Hypothalamus (tissue), 51 donors: ENCODE measurements at places on chromosomes 12 and 14.

- no peak for DNase-seq
These were observed 36.0 kb upstream of the CTDSP2 start for GRCh38 chr12:57882575-57882974.

DNA sequence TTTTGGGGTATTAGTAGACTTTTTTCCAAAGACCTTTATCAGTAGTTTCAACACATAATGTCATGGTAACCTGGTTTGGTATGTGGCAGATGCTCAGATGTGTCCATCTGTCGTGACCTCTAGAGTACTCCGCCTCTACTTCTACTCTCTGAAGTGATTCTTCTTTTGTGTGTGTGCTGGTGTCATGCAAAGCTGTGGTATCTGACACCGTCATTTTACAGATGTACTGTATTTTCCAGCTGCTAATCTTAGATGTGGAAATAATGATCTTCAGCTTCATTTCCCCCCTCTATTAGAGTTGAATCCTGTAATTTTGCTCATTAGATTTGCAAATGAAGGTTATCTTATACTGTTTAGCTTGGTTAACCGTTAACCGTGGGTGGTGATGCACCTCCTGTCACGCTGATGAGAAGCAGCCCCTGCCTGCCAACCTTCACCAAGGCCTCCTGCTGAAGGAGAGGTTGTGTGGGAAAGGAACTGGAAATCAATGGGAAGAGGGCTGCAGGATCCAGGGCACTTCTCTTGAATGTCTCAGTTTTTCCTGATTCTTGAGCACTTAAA lies 222.4 kb upstream of the AMIGO2 start:
- DNase-seq, result no peak

GRCh38 chr12:4056910-4057845 lies 184.0 kb upstream of the PARP11 start:
- DNase-seq, result no peak

- DNase-seq, result no peak
These were observed 193.2 kb downstream of the DAD1 start for GRCh38 chr14:22395803-22396202.

- no peak for DNase-seq
These were observed 187.1 kb downstream of the KITLG start for GRCh38 chr12:88393017-88393767.

GRCh38 chr12:27578689-27579372 lies 54.8 kb downstream of the PPFIBP1 start:
- DNase-seq, result no peak

- no peak for DNase-seq
These were observed 27.0 kb upstream of the PTHLH start for GRCh38 chr12:27999521-27999920.

DNA sequence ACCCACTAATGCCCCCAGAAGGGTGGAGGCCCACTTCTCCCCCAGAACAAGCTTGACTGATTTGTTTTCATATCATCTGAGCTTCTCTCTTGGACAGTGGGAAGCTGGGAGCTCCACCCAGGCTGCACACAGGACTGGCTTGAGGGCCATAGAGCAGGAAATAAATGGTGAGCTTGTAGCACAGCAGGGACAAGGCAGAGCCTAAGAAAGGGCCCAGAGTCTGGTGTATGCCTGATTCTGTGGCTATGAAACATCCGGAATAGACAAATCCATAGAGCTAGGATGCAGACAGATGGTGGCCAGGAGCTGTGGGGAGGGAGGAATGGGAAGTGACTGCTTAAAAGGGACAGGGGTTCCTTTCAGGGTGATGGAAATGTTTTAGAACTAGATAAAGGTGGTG lies 79.0 kb downstream of the ARL6IP4 start:
- no peak for DNase-seq

GRCh38 chr12:69575346-69575745 lies 9.9 kb upstream of the CCT2 start:
- no peak for DNase-seq

- no peak for DNase-seq
These were observed 506.6 kb upstream of the ATXN7L3B start for GRCh38 chr12:74031045-74031444.

DNA sequence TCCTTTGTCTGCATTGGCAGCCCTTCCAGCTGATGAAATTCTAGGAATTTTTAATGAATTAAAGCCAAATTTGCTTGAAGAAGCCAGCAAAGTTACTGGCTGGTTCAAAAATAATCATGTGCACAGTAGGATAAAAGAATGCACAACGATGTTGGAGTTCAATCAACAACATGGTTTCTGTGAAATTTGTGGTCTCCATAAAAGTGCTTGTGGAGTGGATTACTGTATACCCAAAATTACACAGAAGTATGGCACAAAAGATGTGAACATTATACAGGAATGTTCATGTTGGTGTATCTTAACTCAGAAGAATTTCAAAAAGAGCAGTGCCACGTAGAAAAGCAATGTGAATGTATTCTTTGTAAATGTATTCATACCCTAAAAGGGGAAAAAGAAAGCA lies 105.0 kb upstream of the METAP2 start:
- DNase-seq, result no peak

- DNase-seq, result no peak
These were observed 201.3 kb downstream of the TTC7B start for GRCh38 chr14:90614696-90615516.

DNA sequence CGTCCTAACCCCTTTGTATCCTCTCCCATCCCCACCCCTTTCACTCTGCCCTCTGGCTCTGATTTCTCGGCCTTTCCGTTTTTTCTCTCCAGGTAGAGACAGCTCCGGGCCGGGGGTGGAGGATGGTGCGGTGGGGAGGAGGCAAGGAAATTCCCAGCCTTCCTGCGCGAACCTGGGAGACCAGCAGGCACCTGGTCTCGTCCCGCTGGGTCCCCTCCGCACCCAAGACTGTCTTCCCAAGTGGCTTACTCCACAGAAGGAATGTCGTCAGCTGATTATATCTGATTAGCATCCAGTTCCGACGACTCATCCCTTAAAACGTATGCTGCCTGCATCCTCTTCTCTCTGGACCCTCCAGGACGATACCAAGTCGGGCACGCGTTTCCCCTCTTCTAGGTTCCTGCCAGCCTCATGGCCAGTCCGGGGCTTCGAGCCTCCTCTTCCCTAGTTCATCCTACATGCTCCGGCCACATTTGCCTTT lies 42.2 kb upstream of the CAPRIN2 start:
- no peak for DNase-seq

- no peak for DNase-seq
These were observed 1.1 kb downstream of the INHBE start for GRCh38 chr12:57456145-57456700.

GRCh38 chr12:113373969-113374368 lies 15.6 kb downstream of the PLBD2 start:
- DNase-seq, result no peak

GRCh38 chr14:22561661-22562579 lies 27.1 kb downstream of the DAD1 start:
- DNase-seq, result no peak

DNA sequence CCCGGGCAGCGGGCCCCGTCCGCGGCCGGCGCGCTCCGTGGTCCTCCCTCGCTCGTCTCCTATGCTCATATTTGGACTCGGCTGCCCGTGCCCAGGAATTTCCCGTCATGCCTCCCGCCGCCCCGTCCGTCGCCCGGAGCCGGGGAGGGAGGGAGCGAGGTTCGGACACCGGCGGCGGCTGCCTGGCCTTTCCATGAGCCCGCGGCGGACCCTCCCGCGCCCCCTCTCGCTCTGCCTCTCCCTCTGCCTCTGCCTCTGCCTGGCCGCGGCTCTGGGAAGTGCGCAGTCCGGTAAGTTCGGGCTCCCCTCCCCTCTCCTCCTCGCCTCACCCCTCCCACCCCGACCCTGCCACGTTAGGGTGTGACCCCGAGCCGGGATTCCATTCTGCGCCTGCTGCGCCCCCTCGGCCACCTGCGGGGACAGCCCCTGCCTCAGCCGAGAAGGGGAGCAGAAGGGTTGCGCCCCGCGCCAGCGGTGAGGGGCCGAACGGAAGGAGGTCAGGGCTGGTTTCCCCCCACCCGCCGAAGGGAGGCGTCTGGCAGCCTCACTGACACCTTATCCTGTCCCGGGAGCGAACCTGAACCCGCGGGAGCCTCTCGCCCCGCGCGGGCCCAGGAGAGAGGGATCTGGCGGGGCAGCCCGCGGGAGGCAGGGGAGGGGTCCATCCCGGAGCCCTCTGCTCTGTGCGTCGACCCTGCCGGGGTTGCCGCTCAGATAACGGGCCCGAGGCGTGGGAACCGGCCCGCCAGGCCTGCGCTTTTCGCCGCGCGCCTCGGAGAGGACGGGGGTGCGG lies at the start of gene MSRB3:
TSS of gene MSRB3 (plus strand) at position 108 of the 793 bp plus-strand sequence. CDS start 29,897 bp downstream, outside the sequence.
- peak; percentile 67 for DNase-seq

GRCh38 chr12:1924996-1925683 lies 6.7 kb upstream of the CACNA2D4 start:
- no peak for DNase-seq

DNA sequence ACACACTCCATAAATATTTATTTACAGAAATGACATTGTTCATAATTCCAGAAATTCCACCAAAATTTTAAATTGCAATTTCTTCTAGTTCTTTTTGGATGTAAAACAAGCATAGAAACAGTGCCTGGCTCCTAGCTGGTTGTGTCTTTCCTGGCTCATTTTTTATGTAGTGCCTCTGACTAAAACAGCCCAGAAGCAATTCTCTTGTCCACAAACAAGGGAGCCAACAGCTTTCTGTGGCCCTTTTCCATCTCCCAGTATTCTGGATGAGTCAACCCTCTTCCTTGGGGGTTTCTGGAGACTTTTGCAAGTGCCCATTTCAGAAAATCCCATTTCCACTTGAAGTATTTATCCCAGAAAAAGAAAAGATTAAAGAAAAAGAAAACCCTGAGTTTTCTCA lies 141.4 kb downstream of the PHLDA1 start:
- no peak for DNase-seq

DNA sequence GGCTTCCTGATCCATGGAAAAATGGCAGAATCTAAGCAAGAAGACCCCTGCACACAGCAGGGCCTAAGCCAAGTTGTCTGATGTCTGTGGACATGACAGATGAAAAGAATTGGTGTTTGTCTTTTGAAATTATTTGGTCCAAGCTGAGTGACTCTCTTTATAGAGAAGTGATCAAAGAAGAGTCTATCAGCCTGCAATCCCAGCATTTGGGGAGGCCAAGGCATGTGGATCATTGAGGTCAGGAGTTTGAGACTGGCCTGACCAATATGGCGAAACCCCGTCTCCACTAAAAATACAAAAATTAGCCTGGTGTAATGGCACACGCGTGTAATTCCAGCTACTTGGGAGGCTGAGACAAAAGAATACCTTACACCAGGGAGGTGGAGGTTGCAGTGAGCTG lies 64.8 kb upstream of the TUNAR start:
- no peak for DNase-seq

GRCh38 chr12:55043542-55043941 lies 23.8 kb downstream of the NEUROD4 start:
- no peak for DNase-seq

DNA sequence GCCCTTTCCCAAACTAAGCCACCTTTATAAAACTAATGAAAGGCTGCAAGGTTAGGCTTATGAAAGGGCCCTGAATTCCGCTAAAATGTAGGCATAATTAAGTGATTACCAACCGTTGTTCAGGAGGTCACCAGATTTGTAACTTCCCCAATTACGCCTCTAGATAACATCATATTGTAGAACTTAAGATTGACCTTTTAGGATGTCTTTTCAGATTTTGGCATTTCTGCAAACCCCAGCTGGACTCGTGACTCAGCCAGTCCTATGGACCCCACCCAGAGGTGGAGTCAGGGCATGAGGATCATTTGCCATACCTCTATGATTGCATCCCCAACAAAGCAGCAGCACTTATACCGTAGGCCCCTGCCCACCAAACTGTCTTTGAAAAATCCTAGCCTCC lies 3.7 kb upstream of the LPCAT3 start:
- no peak for DNase-seq

DNA sequence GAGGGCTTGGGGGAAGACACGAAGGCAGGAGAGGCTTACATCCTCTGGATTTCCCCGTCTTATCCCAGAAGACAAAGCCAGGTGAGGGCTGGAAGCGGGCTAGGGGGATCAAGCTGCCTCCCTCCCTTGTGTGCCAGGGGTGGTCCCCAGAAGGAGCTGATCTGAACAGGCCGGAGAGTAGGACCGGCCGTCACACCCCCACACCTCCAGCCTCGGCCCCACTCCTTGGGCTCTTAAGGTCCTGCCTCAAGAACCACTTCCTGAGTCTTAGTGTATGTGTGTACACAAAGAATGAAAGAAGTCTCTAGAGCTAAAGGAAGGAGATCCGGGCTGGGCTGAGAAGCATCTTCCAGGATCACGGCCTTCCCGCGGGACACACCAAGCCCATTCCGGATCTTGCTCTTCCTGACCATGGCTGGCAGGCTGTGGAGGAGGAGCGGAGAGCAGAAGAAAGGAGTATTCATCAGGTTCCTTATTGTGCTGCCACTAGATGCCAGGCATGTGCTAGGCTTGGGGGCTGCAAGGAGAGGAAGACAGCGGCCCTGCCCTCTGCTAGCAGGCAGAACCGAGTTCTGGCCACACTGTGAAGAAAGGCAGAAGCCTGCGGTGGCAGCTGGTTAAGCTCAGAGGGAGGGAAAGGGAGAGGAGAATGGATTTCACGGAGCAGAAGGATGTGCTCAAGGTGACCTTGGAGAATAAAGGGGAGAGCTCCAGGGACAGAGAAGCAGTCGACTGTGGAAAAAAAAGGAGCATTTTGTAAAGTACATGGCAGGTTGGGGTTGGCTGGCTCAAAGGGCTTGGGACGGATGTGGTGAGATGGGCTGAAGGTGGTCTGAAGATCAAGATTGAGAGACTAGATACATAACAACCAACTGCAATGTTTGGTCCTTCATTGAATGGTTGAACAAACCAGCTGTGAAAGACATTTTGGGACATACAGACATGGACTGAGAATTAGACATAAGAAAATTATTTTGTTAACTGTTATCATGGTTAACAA lies 1.3 kb upstream of the CD63 start:
- DNase-seq, result no peak

DNA sequence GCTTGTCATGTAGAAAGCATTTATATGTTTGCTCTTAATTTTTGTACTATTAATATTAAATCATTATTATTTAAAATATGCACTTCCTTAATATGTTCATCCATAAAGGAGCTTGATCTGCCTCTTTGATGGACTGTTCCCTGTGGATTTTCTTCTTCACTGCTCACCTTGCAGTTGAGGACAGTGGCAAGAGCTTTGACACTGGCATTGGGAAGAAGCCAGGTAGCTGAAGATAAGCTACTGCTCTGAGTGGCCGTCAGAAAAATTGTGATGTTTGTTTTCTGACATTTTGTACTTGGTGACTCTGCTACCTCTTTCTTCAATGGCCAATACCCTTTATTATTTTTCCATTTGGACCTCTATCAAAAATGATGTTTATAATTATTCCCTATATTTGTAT lies 349.4 kb upstream of the NOVA1 start:
- no peak for DNase-seq
